ENCODE measurements at places on chromosomes 4 and X.

DNA sequence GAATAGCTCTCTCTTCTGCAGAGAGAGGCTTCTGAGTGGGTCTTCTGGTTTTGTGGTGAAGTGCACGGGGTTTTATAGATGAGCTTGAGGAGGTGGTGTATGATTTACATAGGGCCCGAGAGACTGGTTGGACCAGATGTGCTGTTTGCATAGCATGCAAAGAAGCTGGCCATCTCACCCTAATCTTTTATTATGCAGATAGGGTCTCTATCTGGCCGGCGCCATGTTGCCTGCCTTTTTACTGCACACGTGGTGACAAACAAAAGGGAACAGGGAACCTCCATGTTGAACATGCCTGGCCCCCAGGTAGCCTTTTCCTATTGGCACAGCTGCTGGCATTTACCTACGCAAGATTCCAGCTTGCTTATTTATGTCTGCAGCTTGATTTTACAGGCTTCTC is 473.3 kb upstream of the FAM47C start:
- no peak for DNase-seq

DNA sequence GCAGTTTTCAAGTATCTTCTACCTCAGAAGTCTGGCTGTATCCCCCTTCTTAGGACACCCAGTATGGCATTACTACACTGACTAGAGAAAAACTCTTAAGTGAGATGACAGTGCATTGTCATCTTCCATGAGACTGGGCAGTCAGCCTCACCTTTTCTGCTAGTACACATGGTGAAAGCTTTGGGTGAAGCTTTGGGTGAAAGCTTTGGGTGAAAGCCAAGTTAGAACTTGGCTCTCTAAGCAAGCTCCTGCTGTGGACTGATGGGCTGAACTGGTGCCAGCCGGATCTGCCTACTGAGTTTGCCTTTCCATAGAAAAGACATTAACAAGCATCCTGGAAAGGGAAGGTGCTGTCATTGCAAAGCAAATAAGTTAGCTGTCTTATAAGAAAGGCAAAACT is 8.8 kb downstream of the EPHA5 start:
- no peak for DNase-seq

DNA sequence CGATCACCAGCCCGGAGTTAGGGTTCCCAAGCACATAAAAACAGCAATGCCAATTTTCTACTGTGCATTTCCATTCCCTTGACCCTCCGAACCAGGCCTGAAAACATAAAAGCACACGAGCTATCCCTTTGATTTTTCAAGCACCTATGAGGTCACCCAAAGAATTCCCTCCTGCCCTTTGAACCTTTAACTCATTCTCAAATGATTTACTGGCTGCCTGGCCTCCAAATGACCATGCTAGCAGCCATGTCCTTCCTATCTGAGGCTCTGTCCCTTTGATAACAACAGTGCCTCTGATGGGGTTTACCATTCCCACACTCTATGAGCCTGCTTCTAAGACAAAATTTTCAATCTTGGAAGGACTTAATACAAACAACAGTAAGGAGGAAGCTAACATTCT is 15.2 kb downstream of the SHROOM4 start:
- DNase-seq, result no peak

- no peak for DNase-seq
Measured at GRCh38 chrX:17740137-17741122, 3.1 kb downstream of the SCML1 start.

DNA sequence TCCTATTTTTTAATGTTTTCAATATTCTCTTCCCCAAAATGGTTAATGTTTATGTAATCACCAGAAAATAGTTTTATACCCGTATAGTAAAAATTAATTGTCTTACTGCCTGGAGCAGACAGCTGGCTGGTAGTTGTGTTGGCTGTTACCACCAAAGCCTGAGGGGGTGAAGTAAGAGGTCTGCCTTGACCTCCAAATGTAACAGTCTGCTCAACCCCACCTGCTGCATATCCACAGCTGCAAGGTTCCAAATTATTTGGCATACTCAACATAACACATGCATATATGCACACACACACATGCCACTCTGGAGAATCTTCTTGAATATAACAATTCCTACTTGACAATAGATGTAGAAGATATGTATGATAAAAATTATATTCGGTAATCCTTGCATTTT is 624.3 kb downstream of the ADGRL3 start:
- no peak for DNase-seq

GRCh38 chr4:158836002-158836369 is 67.2 kb downstream of the FNIP2 start:
- DNase-seq, result no peak

- no peak for DNase-seq
Measured at GRCh38 chrX:683576-683975, 53.0 kb downstream of the SHOX start.
